GM12878 (cell line): ENCODE measurements at places on chromosomes 12 and 14.

DNA sequence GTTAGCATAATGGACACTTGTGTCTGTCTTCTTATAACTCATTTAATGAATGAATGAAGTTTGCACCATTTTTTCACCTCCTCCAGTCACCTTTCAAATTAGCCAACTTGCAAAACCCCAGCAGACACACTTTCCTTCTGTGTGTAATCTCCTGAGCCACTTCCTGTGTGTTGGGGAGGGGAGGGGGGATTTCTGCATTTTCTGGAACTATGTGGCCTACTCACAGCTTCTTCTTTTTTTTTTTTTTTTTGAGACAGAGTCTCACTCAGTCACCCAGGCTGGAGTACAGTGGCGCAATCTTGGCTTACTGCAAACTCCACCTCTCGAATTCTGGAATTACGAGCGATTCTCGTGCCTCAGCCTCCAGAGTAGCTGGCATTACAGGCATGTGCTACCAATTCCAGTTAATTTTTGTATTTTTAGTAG, 4.1 kb upstream of the SERPINA1 start:
- DNase-seq, result peak; percentile 38

DNA sequence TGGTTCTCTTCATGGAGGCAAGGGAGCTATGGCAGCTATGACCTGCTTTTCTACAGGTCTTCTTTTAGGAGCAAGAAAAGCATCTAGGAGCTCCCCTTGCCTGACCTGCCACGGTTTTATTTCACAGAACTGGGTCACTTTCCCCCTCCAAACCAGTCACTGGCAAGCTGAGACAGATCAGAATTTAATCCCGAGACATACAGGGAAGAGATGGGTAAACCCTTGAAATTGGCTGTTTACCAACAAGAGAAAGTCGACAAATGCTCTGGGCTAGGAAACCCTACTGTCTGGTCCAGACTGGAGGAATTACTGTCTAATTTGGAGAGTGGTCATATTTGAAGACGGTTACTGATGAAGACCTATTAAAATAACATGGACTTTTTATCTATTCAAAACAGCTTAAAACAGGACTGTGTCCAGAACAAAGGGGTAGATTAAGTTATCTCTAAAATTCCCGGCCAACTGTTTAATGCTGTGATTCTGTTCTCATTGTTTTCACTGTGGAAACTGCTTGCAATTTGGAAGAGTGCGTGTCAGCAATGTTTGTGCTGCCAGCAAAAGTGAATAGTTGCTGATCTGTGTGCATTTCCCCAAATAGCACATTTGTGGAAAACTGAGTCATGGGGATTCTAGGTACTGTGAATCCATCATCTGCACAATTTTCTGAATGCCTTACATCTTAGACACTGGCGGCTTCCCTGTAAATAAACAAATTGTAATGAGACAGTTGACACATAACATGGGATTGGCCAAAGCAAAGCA, 73.4 kb upstream of the EEA1 start:
- DNase-seq, result no peak

- no peak for DNase-seq
Measured at GRCh38 chr14:55125403-55125802, 3.6 kb upstream of the LGALS3 start.

DNA sequence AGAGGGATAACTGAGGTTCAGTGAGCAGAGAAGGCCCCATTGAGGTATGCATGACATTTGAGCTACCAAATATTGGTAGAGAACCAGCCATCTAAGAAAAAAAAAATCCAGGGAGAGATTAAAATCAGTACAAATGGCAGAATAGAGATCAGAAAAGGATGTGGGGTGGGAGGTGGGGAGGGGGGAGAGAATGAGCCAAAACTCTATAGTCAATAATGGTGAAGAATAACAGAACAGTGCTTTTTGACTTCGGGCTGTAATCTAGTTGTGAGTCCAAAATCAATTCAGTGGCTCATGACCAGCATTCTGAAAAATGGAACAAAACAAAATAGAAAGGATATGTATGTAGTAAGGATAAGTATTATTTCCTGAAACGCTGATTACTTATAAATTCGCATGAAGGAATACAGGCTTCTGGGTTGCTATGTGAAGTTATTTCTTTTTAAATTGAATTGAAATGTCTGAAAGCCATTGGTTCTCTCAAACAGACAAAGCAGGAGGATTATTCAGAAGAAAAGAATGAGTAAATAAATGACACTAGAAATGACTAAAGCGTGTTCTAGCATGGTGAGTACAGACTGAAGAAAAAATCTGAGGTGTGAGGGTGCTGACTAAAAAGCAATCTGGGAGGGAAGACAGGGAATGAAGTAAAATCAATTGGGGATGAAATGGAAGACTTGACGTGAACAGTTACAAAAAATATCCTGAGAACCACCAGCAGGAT, 72.4 kb downstream of the ATP2B1 start:
- DNase-seq, result no peak

GRCh38 chr14:96790706-96791105, 6.5 kb upstream of the VRK1 start:
- no peak for DNase-seq

GRCh38 chr14:22812744-22813143, 2.5 kb downstream of the SLC7A7 start:
- DNase-seq, result no peak
